PC-9 (cell line): ENCODE measurements at places on chromosomes 2 and 18. TPM values are rescaled to one million over a fixed set of nuclear protein-coding genes. Genes with fewer than 3 reads are reported as not detected.

CPO gene
- total RNA-seq: not detected in 2 replicates

MC5R gene
- total RNA-seq: not detected in 2 replicates

CXCR4 gene
- total RNA-seq: 0.70 and 1.1 TPM in 2 replicates

FBXO36 gene
- 3.6 and 3.9 TPM in 2 replicates for total RNA-seq

DNA sequence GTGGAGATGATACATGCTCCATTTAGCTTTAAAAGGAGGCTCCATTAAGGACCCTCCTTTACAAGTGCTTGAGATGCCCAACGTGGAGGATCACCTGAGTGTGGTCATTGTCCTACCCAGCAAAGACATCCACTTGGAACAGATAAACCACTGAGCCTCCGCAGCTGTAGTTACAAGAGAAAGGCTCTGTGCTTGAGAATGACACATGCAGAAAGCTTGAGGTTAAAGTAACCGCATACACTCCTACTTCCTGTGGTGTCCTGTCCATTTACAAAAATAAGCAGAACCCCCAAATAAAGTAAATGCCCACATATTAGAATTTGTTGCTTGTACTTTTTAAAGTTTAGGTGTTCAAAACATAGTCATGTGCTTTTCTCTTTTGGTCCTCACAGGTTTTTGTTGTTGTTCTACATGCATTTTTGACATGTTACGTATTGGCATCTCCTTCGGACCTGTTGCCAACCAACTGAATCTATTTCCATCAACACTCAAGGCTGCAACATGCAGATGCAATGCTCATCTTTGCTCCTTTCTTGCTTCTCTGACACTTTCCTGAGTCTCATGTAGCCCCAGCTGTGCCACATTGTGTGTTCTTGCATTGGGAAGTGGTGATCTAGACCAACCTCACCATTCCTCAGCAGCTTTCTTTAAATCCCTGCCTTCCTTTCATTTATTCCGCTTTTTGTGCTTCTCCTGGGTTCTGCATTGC, 56.0 kb downstream of the SERPINB7 start:
- H3K36me3 ChIP-seq: no peaks in the 10 kb centered on the region
- H3K27me3 ChIP-seq: no peaks in the 10 kb centered on the region
- H3K4me1 ChIP-seq: no peaks in the 10 kb centered on the region

DNA sequence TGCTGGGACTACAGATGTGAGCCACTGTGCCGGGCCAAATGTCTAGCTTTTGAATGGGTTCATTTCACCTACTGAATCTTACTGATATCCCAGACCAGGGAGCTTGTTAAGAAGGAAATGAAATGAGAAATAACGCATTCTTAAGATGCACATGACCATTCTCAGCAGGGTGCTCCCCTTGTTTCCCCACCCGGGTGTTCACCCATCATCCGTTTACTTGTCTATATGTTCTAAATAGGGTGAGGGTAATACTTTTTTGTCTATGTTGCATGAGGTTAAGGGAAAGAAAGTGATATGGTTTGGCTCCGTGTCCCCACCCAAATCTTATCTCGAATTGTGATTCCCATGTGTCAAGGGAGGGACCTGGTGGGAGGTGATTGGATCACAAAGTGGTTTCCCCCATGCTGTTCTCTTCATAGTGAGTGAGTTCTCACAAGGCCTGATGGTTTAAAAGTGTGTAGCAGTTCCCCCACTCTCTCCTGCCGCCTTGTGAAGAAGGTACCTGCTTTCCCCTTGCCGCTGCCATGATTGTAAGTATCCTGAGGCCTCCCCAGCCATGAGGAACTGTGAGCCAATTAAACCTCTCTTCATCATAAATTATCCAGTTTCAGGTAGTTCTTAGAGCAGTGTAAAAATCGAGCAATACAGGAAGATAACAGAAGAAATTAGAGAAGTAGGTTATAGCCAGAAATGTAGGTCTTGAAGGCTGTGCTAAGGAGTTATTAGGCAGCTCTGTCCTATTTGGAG, 129.1 kb downstream of the DDX1 start:
- H3K4me3 ChIP-seq: no peak overlapping the region
- no peak overlapping the region for H3K27ac ChIP-seq
- no peaks in the 10 kb centered on the region for H3K36me3 ChIP-seq
- H3K27me3 ChIP-seq: peaks cover 98% of the 10 kb centered on the region

GRCh38 chr2:16256601-16257321, 316.4 kb downstream of the MYCN start:
- DNase-seq: no peak
- H3K27ac ChIP-seq: no peak overlapping the region
- H3K36me3 ChIP-seq: no peaks in the 10 kb centered on the region
- peaks cover 21% of the 10 kb centered on the region for H3K27me3 ChIP-seq

- no peak for DNase-seq
- no peak overlapping the region for H3K4me3 ChIP-seq
- no peak overlapping the region for H3K27ac ChIP-seq
- H3K4me1 ChIP-seq: no peaks in the 10 kb centered on the region
- H3K36me3 ChIP-seq: no peaks in the 10 kb centered on the region
Observed at GRCh38 chr18:40534723-40535122, 1420.3 kb upstream of the PIK3C3 start.

GRCh38 chr2:69776886-69777785, 35.2 kb downstream of the ANXA4 start:
- no peaks in the 10 kb centered on the region for H3K27me3 ChIP-seq
- H3K4me1 ChIP-seq: peaks cover 55% of the 10 kb centered on the region
- H3K4me3 ChIP-seq: no peak overlapping the region
- DNase-seq: no peak
- no peaks in the 10 kb centered on the region for H3K36me3 ChIP-seq

DNA sequence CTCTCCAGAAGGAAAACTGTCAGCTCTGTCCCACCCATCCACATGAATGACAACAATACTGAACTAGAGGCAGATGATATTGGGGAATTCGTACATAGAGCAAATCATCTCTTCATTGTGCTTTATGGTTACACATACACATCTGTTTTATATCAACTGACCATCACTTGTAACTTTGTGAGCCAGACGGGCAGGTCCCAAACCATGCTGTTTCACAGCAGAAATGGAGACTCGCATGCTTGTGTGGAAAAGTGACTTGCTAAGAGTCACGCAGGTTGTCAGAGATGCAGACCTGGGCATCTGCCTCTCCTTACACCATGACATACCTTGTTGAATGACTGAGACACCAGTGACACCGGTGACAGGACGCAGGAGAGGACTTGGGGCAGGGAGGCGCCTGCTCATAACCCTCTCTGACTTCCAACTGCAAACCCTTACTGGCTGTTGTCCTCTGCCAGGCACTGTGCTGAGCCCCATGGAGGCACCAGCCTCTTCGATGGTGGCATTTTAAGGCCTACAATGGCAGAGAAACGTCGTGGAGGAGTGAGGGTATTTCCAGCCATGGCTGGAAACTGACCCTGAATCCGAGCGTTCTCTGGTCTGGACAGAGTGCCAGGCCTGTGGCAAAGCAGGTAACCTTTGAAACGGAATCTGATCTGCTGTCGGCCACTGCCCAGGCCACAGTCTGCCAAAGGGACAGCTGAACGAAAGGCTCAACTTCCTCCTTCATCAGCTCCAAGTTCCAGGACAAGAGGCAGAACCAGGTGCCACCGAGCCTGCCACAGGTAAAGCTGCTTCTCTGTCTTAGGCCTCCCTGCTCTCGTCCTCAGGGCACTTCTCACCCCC, 26.9 kb upstream of the ROCK2 start:
- no peak overlapping the region for H3K4me3 ChIP-seq
- H3K4me1 ChIP-seq: peaks cover 46% of the 10 kb centered on the region
- no peak overlapping the region for H3K27ac ChIP-seq

- no peak overlapping the region for H3K27ac ChIP-seq
- H3K36me3 ChIP-seq: no peaks in the 10 kb centered on the region
- peaks cover 38% of the 10 kb centered on the region for H3K4me1 ChIP-seq
- no peaks in the 10 kb centered on the region for H3K27me3 ChIP-seq
- no peak for DNase-seq
Observed at GRCh38 chr2:85435220-85435958, 16.9 kb downstream of the SH2D6 start.

DNA sequence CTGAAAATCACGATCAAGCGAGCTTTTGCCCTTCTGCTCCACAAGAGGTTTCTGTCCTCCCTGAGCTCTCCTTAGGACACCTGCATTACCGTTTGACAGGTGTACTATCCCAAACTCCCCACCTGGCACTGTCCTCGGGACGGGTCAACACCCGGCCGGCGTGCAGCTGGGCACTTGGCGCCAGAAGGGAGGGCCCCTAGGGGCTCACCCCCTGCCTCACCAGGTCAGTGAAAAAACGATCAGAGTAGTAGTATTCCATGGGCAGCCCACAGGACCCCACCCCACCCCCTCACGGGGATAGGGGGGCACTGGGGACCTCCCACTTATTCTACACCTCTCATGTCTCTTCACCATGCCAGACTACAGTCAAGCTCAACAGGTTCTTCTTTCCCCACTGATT, 117.6 kb upstream of the ANKRD30BL start:
- no peak for DNase-seq
- H3K4me1 ChIP-seq: no peaks in the 10 kb centered on the region
- peaks cover 18% of the 10 kb centered on the region for H3K27me3 ChIP-seq
- no peak overlapping the region for H3K27ac ChIP-seq
